ENCODE measurements at places on chromosomes 3 and 15.

DNA sequence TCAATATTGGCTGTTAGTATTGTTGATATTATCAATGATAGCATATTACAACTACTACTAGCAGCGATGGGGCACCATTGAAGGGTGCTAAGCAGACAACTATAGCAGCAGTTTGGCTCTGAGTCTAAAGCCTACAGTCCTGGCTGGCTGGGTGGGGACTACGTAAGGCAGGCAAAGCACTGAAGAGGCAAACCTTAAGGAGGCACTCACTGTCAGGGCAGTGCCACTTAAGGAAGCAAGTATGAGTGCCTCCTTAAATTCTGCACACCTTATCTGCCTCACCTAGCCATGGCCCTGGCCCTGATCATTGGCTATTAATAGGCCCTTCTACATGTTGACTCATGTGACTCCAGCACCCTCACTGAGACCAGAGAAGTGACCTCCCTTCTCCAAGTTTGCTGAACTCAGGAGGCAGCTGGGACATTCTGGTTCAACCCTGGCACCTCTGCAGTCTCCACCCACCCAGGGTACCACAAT lies 20.6 kb downstream of the CDCP1 start:
- no peak for DNase-seq

DNA sequence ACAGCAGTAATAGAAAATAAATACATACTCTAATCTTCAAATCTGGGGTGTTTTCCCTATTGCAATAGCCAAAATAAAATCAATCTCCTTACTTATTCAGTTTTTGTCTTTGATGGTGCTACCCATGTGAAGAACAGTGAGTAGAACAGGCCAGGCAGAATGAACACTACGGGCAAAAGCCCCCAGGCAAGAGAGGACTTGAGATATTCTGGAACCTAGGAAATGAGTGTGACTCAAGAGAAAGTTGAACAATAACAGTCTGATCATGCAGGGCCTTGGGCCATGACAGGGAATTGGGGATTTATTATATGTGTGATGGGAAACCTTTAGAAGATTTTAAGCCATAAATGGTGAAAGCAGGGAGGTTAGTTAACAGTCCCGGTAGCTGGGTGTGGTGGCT lies 14.0 kb upstream of the DUT start:
- no peak for DNase-seq

GRCh38 chr3:176807938-176808337 lies 389.3 kb downstream of the TBL1XR1 start:
- DNase-seq: no peak

DNA sequence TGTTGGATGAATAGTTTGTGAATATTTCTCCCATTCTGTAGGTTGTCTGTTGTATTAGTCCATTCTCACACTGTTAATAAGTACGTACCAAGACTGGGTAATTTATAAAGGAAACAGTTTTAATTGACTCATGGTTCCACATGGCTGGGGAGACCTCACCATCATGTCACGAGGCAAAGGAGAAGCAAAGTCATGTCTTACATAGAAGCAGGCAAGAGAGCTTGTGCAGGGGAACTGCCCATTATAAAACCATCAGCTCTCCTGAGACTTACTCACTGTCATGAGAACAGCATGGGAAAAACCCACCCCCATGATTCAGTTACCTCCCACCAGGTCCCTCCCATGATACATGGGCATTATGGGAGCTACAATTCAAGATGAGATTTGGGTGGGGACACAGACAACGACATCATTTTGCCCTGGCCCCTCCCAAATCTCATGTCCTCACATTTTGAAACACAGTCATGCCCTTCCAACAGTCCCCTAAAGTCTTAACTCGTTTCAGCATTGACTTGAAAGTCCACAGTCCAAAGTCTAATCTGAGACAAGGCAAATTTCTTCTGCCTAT lies 133.2 kb downstream of the LMLN start:
- DNase-seq: no peak

GRCh38 chr3:16118396-16118795 lies 56.1 kb upstream of the GALNT15 start:
- no peak for DNase-seq

DNA sequence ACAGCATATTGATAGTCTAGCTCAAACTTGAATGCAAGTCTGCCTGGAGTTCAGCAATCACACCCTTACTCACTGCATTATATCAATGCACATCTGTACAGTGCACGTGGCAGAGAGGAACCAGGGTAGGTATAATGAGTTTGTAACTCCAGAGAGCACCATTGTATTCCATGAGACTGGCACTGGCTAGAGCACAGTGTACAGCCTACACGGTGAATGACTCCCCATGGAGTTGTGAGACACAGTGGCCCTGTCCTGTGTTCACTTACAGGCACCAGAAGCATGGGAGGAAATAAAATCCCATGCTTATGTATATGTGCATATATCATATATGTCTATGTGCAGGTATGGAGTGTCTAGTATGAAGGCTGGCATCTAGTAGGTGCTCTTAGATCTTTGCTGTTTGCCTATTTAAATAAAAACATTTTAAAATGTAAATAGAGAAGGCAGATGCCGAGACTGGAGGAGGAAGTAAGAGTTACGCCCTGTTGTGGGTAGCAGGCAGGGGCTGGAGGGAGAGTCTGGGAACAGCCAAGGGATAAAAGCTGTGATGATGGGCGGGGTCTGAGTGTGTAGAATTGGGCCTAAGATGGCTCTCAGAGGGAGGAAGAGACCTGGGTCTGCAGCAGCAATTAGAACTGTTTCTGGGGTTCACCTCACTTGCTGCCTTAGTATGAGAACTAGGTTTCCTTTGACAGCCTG lies 360.7 kb upstream of the ICE2 start:
- DNase-seq: no peak

- no peak for DNase-seq
Observed at GRCh38 chr3:62832553-62832952, 42.7 kb downstream of the CADPS start.

DNA sequence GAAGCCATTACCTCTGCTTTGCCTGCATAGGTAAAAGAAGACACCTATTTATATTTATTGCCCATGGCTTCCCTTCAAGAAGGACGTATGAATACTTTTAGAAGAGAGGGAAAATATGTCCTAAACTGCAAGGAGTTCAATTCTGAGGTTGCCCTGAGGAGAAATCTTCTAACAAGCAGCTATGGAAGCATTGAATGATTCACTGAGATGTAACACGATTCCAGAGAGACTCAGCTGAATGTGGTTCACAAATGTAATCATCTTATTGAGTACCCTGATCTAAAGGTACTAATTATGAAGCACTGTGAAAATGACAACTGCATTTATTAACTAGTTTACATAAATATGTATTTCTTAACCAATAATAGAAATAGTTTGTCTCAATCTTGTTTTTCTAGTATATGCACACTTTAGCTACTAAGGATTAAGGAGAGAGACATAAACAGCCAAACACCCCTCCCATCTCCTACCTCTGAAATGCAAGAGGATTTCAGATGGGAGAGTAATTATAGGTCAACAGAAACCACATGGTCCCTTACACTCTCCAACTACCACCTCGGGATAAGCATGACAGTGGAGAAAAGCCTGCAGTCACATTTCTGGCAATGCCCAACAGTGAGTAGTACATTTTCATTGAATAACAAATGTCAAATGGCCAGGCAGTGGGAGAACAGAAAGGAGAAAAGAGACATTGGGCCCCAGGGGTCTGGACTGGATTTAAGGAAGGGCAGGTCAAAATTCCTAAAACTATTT lies 506.2 kb upstream of the IL12A start:
- no peak for DNase-seq

DNA sequence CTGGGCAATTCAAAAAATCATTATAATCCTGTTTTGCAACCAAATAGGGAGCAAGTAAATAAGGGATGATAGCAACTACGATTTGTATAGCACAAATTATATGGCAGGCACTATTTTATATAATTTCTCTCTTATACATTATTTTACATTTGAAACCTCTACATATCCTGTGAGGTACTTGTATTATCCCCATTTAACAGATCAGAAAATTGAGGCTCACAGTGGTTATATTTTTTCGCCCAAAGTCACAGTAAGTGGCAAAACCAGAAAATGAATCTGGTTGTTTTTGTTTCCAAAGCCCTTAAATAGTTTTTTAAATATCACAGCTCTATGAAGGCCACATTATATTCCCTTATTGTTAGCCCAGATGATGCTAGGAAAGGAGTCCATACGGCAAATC lies 74.3 kb downstream of the MLH1 start:
- no peak for DNase-seq

GRCh38 chr3:61669203-61669602 lies 107.8 kb downstream of the PTPRG start:
- DNase-seq: no peak

DNA sequence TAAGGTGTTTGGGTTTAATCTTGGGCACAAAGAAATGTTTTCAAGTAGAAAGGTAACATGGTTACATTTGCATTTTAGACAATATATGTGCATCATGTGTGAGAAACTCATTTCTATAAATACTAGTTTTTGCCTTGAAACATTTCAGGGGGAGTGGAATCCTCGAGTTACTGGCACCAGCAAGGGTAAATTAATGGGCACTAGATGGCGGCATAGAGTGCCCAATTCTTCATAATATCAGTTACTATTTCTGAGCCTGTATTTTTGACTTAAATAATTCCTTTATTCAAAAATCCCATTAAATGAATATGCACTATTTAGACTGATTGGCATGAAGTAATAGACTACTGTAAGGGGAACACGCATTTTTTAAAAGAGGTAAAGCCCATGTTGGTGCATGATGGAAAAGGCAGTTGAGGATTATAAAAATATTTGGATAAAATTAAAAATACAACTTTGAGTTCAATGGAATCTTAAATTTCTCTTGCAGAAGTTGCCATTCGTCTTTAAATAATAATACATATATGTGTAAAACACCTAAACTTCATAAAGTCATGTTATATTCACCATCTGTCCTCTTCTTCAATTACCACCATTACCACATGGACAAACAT lies 106.3 kb downstream of the ZBTB20 start:
- peak; percentile 45 for DNase-seq

GRCh38 chr3:127417709-127418559 lies 130.1 kb upstream of the PRR20G start:
- no peak for DNase-seq

- DNase-seq: no peak
Observed at GRCh38 chr3:41974223-41974622, 12.3 kb upstream of the ULK4 start.

DNA sequence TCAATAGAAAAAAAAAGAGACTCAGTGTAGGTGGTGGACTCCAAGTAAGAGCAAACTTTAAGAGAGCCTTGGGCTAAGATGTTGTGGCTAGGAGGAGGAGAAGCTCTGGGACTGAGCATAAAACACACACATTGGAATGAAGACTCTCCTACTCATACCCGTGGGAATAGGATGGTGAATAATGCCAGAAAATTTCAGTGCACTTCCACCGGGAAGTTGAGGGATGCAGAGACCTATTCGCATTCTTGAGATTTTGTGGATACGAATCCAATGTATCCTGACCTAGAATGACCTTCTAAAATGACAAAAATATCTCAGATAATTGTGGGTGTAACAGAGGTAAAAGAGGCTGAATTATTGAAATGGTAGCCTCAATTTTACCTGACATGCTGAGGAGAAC lies 388.7 kb upstream of the SGO1 start:
- DNase-seq: no peak

DNA sequence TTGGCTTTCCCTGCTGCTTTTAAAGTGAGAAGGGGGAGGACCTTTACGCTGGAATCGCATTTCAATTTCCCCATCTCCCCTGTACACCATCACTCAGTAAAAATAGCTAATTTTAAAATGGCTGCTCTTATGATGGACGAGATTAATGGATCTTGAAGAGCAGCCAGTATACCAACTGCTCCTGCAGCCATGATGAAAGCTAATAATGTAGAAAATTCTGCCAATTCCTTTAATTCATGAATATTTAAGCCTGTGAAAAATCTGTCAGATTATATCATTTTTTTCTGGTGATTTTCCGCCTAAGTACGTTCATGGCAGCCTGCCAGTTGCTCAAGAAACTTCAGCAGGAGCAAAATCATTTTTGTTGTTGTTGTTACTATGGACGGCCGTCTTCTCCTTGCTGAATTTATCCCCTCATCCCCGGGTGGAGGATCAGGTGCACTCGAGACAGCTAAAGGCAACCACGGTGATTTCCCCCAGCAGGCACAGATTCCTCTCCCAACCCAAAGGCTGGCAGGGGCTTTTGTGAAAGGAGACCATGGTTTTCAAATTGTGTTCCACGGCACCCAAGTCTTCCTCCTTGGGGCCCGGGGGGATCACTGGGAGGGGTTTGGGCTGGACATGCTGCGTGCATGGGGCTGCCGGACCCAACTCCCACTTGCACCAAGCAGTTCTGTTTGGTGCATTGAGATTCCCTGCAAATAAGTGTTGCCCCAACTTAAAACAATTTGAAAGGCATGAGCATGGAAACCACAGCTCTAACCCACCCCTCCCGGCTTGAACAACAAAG lies 289.6 kb downstream of the UACA start:
- no peak for DNase-seq

DNA sequence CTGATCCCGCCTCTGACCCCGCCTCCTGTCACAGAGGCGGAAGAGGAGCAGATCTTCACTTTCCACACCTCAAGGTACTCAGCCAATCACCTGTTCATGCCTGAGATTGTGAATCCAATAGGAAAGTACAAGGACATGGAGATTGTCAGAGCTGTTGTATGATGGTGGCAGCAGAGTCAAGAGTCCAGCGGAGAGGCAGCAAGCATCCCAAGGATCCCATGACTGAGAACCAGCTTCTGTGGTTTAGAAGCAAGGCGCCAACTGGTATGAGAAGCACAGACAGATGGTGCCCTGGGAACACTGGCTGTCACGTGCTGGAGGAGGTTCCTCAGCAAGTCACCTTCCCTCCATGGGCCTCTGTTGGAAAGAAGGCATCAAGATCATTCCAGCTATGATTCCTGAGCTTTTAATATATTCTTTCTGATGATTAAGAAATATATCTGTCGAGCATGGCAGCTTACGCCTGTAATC lies 93.9 kb downstream of the CPN2 start:
- no peak for DNase-seq

DNA sequence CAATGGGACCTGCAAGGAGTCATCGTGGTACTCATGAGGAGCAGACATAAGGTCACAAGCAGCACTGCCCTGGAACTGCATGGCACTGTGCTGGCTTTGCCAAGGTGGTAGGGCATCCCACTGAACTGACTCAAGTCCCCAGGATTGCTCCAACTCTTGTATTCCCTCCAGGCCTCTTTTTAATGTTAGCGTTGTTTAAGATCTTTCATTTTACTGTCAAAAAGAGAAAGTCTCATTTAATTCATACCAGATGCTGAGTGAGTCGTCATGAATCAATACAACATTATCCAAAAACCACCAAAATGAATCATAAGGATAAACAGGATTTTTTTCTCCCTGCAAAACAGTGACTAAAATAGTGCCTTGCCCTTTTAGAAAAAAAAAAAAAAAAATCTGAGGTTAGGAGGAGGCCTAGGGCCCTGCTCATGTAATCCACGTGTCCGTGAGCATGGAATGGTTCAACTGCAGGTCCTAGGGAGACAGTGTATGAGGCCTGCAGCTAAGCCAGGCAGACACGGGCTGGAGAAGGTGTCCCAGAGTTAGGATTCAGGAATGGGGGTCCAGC lies 36.7 kb upstream of the BLM start:
- no peak for DNase-seq
